CD14-positive monocyte (primary cell): ENCODE measurements at places on chromosomes 12 and 14.

- no peak for DNase-seq
Measured at GRCh38 chr14:70113211-70113610, 75.5 kb downstream of the SLC8A3 start.

DNA sequence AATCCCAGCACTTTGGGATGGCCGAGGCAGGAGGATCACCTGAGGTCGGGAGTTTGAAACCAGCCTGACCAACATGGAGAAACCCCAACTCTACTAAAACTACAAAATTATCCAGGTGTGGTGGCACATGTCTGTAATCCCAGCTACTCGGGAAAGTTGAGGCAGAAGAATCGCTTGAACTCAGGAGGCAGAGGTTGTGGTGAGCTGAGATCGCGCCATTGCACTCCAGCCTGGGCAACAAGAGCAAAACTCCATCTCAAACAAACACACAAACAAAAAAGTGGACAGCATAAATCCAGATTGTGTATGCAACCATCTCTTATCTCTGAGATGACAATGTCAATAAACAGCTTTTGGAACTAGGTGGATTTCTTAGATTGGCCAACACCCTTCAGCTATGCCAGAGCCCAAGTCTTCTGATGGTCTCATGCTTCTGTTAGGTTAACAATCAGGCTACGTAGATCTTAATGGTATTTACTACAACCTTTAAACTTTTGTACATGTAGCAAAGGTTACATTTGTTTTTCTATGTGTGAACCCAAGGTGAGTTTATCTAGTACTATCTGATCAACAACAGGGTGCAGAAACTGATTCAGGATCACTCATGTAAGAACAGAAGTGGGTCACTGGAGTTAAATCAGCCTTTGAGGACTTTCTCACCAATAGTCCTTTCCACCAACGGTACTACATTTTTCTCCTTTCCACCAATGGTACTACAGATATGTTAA lies 73.7 kb downstream of the DUSP16 start:
- no peak for DNase-seq

DNA sequence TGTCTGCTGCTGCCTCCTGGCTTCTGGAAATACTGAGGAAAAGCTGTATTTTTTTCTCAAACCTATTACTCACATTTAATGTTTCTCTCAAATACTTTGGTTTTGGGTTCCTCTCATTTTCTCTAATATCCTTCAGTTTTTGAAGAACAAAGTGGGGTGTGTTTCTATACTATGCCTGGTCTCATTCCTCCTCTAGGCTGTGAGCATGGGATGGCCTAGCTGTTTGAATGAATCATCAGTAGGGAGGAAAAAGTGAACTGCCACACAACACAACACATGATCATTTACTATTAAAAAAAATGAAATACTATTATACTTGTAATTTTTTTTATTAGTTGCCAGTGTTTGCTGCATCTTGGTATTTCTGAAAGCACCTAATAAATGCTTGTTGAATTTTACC lies 11.3 kb upstream of the SMCO3 start:
- no peak for DNase-seq

DNA sequence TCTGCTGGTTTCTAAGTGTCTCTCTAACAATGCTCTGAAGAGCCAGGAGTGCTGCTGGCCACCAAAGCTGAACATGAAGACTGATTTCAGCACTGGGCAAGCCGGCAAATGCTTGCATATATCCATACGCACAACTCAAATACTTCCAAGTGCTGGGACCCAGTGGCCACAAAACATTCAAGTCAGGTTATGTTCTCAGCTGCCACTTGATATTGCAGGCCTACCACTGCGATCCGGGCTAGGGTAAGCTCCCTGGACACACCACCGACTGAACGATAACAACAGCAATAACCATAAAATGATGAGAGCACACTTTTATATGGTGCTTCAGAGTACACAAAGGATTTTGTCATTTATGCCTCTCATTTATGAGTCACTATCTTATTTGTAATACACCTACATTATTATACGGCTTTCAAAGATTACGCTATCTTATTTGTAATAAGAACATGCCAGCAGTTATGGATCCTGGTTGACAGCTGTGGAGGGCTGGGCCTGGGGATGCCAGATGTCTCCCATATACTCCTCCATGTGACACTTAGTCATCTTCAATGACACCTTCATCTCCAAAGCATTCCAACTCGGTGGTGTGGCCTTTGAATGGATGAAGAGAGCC lies 35.5 kb downstream of the CRACR2A start:
- no peak for DNase-seq

GRCh38 chr12:50642761-50643160 lies 121.1 kb upstream of the ATF1 start:
- DNase-seq = no peak

- no peak for DNase-seq
Measured at GRCh38 chr12:22083167-22083566, 37.1 kb downstream of the CMAS start.

DNA sequence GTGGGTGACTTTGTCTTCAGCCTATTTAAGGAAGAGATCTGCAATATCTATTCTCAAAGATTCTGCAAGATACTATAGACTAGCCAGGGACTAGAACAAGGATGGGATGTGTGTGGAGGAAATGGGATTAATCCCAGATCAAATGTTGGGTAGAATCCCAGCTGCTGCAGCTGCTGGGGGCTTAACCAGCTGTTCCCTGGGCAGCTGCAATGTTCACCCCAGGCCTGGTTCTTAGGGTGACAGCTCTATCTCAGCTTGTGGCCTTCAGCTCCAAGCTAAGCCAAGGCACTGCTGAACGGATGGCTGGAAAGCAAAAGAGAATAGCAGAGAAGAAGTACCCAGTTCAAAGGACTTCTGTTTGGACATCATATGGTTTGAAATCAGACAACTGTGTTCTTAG lies 10.0 kb upstream of the RHEBL1 start:
- DNase-seq = no peak

- DNase-seq = peak; percentile 25
Measured at GRCh38 chr12:107318806-107319532, 225.6 kb upstream of the CRY1 start.

DNA sequence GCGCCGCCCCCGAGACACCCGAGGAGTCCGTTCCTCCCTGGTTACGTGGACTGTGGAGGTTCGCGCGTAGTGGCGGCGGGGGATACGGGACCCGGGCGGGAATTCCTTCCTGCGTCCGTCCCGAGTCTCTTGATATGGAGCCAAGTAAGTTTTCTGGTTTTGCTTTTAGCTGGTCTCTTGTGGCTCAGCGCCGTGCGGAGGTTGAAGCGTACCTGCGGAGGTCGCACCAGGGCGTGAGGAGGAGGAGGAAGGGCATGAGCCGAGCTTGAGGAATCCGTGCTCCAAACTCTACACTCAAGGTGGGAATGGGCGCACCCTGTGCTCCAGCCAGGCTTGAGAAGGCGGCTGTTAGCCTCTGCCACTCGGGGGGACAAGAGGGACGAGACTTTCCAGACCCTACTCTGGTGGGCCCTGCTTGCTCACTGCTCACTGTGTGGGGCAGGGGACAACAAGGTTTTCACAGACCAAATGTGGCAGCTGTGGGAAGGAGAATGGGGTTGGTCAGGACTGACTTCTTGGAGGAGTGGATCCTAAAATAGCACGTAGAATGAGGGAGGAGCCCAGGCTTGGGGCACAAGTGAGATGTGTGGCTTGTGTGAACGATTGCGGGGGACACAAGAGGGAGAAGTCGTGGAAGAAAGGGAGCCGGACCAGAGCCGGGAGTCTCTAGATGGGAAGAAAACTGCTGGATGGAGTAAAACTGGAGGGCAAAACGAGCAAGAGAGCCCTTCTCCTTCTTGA lies 577 bp downstream of the ATG101 start:
- no peak for DNase-seq

GRCh38 chr12:21296751-21297406 lies 37.8 kb downstream of the SLCO1A2 start:
- no peak for DNase-seq

DNA sequence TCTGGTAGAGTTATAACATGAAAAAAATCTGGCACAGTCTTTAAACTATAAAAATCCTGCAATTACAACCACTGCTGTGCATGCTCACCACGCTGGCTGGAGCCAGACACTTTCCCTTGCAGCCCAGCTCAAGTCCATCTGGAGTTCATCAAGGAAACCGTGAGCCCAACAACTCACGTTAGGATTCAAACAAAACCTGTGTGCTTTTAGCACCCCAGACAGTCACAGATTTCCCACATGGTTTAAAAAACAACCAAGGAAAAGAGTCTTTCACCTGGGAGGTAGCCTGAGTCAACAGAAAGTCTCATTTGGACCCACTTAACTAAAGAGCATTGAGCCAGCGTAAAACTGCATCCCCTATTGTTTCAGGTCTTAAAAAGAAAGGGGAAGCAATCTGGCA lies 4.7 kb downstream of the LRIG3 start:
- no peak for DNase-seq

- no peak for DNase-seq
Measured at GRCh38 chr12:57612711-57613426, 1.6 kb downstream of the ARHGEF25 start.

- no peak for DNase-seq
Measured at GRCh38 chr12:89906824-89907223, 198.2 kb upstream of the ATP2B1 start.

- no peak for DNase-seq
Measured at GRCh38 chr12:121976950-121977349, 44.7 kb upstream of the BCL7A start.

DNA sequence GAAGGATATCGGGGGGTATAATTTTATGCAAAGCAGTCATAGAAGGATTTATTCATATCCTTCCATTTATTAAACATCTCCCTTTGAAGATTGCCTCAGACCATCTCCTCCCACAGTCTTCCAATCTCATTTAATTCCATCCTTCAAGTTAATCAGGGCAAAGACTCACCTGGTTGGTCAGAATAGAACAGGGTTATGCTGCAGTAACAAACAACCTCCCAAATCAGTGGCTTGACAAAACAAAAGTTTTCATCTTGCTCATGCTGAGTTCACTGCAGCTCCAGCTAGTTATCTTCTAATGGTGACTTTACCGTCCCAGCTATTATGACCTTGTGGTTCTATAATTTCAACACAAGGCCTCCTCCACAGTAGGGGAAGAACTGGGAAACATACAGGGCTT lies 48.8 kb upstream of the MTERF2 start:
- DNase-seq = no peak

DNA sequence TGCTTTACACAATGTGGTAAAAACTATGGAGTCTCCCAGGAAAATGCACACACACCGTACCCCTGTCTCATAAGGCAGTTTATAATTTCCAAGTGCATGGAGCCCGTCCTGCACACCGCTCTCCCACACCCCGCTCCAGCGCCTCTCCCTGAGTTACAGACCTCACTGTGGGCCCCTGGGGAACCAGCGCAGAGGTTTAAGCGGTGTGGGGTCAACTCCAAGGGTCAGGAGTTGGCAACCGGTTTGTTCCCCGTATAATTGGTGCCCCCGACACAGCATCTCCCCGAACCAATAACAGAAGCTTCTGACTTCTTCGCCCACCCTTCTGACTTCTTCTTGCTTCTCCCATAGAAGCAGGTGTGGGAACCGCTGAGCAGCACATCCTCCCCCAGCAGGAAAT lies 58.4 kb upstream of the DDX11 start:
- no peak for DNase-seq

- no peak for DNase-seq
Measured at GRCh38 chr14:100384819-100385813, 62.0 kb downstream of the SLC25A47 start.

DNA sequence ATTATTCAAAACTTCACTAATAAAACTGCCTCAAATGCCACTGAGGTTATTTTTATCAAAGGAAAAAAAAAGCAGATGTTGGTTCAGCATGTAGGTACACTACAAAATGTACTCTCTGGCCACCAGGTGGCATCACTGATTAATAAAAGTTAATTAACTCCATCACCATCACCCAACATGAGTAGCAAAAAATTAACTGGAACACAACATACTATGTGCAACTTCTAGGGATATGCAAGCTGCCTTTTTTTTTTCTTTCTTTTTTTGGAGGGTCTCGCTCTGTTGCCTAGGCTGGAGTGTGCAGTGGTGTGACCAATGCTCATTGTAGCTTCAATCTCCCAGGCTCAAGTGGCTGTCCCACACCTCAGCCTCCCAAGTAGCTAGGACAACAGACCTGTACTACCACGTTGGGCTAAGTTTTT lies 43.8 kb upstream of the NR2C1 start:
- DNase-seq = peak; percentile 63

- DNase-seq = no peak
Measured at GRCh38 chr12:2283480-2283879, 230.7 kb downstream of the CACNA1C start.

- no peak for DNase-seq
Measured at GRCh38 chr12:109434582-109434981, 42.5 kb downstream of the KCTD10 start.

DNA sequence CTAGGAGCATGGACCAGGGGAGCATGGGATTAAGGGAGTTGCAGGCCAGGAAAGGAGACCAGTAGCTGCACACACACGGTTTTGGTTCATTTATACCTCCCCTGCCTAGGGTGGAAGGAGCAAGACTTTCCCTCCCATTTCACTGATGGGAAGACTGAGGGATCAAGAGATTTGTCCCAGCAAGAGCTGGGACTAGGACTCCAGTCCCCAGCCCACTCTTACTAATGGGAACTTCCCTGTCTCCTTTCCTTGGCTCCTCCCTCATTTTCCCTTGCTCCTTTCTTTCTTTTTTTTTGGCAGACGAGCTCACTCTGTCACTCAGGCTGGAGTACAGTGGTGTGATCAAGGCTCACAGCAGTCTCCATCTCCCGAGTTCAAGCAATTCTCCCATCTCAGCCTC lies 13.0 kb downstream of the SCNN1A start:
- DNase-seq = no peak

DNA sequence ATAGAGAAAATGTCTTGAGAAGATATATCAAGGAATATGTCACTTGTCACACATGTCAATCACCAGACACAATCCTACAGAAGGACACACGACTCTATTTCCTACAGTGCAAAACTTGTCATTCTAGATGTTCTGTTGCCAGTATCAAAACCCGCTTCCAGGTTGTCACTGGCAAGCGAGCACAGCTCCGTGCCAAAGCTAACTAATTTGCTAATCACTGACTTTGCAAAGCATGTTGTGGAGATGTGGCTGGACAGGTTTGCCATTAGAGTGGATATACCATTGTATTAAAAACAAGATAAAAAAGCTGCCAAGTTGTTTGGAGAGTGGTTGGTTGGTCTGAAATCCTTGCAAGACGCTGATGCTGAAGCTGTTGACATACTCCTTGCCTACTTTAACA lies 7.9 kb upstream of the SGPP1 start:
- no peak for DNase-seq

- no peak for DNase-seq
Measured at GRCh38 chr12:93638954-93639353, 38.2 kb upstream of the CRADD start.

DNA sequence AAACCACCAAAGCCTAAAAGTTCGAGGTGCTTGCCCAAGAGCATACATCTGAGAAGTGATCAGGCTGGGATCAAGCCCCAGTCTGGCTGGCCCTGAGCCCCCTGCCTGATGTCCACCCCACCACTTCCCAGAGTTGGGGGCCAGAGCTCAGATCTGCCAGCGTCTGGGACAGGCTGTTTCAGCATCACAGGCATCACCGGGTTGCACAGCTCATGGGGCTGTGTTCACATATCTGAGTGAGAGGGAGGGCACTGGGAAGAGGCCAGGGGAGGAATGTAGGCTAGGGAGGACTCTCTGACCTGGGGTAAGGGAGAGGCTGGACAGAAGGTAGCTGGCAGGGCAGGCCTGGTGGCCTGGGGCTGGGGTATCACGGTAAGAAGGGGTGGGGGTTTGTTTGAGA lies 6.0 kb downstream of the TGM1 start:
- DNase-seq = no peak

- DNase-seq = peak; percentile 31
Measured at GRCh38 chr12:53674977-53675700, 744 bp downstream of the ATP5MC2 start.

- no peak for DNase-seq
Measured at GRCh38 chr14:68704736-68705720, 87.8 kb downstream of the ZFP36L1 start.

- DNase-seq = peak; percentile 96
Measured at GRCh38 chr12:10167599-10167998, 4.3 kb downstream of the OLR1 start.
